ENCODE measurements at places on chromosomes 5 and 9.

DNA sequence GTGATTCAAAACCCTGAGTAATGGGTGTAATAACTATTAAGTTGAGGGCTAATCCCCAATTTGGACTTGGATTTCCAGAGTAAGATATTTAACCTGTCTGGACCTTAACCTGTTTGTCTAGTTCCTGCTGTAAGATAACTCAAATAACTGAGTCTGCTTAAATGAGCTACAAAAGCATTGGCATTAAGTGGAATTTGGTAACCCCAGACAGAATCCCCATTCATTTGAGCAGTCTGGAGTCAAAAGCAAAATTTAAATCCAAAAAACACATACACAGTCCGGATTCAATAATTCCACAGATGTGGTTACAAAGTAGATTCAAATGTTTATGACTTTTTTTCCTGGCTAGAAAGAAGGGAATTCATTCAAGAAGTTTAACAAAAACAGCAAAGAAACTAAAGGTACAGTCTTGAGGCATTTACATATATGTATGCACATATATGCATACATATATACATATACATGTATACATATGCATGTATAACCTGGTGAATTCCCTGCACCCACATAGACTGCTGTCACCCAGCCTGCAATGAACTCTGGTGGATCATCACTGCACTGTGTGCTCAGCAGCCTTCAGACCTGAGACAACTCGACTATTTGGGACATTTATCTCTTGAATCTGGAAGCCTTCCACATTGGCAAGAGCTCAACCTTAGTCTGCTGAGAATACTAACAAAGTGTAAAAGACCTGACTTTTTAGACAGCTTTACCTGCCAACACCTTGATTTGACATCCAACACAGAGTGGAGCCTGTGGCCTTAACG lies 205.4 kb downstream of the LURAP1L start:
- no peak for DNase-seq

DNA sequence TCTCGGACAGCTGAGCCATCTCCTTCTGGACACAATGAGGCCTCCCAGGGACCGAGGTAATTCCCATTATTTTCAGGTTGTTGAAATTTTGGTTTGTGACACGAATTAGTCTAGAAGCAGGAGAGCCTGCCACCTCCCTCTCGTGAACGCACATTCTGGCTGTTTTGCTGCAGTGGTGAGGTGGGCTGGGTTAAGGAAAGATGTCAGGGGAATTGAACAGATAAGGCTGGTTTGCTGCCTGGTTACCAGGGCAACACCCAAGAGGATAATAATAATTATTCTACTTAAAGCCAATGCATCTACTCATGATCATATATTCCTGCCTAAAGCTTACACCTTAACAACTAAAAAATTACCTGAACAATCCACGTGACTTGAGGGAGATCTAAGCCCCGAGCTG lies 38.1 kb downstream of the DDX31 start:
- no peak for DNase-seq

- DNase-seq: no peak
Observed at GRCh38 chr5:9350301-9350797, 195.5 kb downstream of the SEMA5A start.

- no peak for DNase-seq
Observed at GRCh38 chr9:20373263-20373662, 249.0 kb downstream of the MLLT3 start.

DNA sequence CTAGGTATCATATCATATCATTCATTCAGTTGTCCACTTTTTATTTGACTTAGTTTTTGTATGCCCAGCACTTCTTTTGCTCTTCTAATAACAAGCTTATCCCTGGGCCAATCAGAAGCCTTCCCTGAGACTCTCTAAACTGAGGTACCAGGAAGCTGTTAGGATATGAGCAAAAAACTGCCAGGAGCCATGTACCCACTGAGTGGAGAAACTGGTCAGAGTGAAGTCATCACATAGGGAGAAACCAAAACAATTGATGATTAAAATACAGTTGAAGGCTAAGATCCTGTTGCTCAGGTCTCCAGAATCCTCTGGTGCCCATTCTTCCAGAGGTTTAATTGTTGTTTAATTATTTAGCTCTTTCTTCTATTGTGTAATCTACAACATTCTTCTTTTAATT lies 120.2 kb downstream of the KIAA0825 start:
- DNase-seq: no peak

GRCh38 chr5:27015758-27016157 lies 22.6 kb downstream of the CDH9 start:
- DNase-seq: no peak

DNA sequence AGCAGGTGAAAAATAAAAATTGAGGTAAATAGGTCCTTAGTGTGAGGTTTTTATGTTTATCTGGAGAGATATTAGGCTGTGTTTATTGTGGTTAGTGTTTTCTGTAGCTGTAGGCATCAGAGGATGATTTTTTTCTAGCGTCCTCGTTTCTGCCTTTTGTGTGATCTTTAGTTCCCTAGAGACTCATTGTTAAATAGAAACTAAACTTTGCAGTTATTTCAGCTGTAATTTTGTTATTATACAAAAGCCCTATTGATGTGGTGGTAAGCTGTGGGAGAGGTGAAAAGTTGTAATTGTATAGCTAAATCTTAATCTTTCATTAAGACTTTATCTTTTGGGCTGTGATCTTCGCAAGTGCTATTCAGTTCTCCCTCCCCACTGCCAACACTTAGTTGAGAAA lies 340.3 kb downstream of the CYLC2 start:
- DNase-seq: no peak

- no peak for DNase-seq
Observed at GRCh38 chr5:2556375-2556966, 195.0 kb downstream of the IRX2 start.

- DNase-seq: no peak
Observed at GRCh38 chr5:122877518-122877917, 32.1 kb downstream of the SNX24 start.

DNA sequence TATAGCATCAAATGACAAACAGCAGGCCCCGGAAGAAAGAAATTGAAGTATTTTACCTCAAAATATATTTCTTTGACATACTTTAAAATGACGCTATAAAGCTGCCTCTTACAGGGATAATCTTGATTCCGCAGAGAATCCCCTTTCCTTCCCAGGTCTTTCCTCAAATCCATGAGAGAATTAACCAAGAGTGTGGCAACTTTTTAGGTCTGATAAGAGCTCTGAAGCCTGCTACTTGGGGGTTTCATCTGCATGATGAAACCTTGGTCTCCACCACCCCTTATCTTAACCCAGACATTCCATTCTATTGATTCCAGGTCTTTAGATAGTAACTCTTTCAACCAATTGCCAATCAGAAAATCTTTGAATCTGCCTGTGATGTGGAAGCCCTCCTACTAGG lies 173.8 kb downstream of the CEMIP2 start:
- DNase-seq: no peak

GRCh38 chr9:77677397-77677796 lies 29.3 kb upstream of the GNA14 start:
- DNase-seq: no peak

DNA sequence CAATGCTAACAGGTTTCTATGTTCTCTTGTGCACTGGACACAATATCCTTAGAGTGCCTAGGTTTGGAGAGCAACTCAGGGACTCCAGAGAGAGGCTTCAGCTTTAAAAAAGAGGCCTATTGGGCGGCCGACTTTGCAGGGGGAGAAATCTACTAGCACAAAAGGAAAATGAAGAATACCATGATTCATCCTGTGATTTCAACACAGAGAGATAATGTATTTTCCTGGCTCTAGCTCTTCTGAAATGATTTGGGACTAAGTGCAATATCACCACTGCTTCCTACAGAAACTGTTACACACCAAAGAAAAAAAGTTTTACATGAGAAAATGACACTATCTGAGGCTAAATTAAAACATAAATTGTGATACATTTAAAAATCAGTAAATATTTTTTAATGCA lies 146.1 kb upstream of the TSLP start:
- no peak for DNase-seq

DNA sequence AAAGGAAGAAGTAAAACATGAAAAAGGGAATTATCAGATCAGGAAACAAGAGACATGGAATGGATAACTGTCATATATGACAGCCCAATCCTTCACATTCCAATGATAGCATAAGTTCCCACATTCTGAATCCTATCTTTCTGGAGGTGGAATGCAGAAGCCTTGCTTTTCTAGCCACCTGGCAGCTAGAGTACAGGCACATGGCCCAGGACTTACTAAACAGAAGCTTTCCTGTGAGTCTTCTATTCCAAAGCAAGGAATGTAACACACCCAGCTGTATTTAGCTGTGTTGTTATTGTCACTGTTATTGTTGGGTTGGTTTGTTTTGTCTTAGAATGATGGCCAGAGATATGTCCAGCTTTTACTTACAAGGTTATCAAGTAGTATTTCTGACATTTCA lies 780.5 kb upstream of the ZNF608 start:
- DNase-seq: no peak

GRCh38 chr5:109688970-109689739 lies 572 bp upstream of the MAN2A1 start:
- peak; percentile 80 for DNase-seq

DNA sequence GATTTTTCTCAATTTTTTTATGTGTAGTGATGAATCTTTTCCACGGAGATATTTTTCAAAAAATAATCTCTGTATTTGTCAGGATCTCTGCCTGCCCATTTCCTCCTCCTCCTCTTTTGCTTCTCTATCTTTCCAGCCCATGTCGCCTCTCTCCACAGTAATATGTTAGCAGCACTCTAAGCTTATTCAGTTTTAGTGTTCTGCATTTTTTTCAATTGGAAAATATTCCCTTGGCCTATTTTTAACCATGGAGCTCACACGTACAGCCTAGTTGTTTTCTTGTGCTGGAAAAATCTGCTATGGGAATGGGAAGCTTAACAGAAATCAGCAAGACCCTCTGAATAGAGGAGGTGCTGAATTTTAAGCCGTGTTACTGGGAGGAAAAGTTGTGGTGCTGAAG lies 16.3 kb downstream of the TRPC7 start:
- no peak for DNase-seq

Data from stimulated activated CD4-positive, alpha-beta T cell treated with anti-CD3 and anti-CD28 coated beads, Interleukin-4, amount 100 ng/mL, for 1 hour (primary cell).